CD4-positive, CD25-positive, alpha-beta regulatory T cell (primary cell): ENCODE measurements at places on chromosomes 16 and 17. TPM values are rescaled to one million over a fixed set of nuclear protein-coding genes. Genes with fewer than 3 reads are reported as not detected.

- no peak overlapping the region for H3K27ac ChIP-seq
- DNase-seq, result no peak
- H3K4me3 ChIP-seq, result peak overlapping the region; percentile 37
- H3K27me3 ChIP-seq, result peaks cover 19% of the 10 kb centered on the region
- H3K36me3 ChIP-seq, result no peaks in the 10 kb centered on the region
Observed at GRCh38 chr17:60102632-60103096, 23.9 kb upstream of the HEATR6 start.

GRCh38 chr17:4941319-4941610 lies 1.2 kb downstream of the RNF167 start:
- DNase-seq, result no peak
- H3K4me3 ChIP-seq, result peak overlapping the region; percentile 92
- peak overlapping the region; percentile 94 for H3K27ac ChIP-seq
- peaks cover 75% of the 10 kb centered on the region for H3K4me1 ChIP-seq

GRCh38 chr16:73399997-73400396 lies 352.1 kb upstream of the ZFHX3 start:
- no peaks in the 10 kb centered on the region for H3K36me3 ChIP-seq
- H3K27me3 ChIP-seq, result no peaks in the 10 kb centered on the region
- H3K4me1 ChIP-seq, result no peaks in the 10 kb centered on the region
- DNase-seq, result no peak
- H3K4me3 ChIP-seq, result no peak overlapping the region
- no peak overlapping the region for H3K27ac ChIP-seq

GRCh38 chr16:55710466-55710865 lies 54.7 kb downstream of the SLC6A2 start:
- no peak overlapping the region for H3K4me3 ChIP-seq
- H3K27ac ChIP-seq, result no peak overlapping the region
- H3K27me3 ChIP-seq, result no peaks in the 10 kb centered on the region

DNA sequence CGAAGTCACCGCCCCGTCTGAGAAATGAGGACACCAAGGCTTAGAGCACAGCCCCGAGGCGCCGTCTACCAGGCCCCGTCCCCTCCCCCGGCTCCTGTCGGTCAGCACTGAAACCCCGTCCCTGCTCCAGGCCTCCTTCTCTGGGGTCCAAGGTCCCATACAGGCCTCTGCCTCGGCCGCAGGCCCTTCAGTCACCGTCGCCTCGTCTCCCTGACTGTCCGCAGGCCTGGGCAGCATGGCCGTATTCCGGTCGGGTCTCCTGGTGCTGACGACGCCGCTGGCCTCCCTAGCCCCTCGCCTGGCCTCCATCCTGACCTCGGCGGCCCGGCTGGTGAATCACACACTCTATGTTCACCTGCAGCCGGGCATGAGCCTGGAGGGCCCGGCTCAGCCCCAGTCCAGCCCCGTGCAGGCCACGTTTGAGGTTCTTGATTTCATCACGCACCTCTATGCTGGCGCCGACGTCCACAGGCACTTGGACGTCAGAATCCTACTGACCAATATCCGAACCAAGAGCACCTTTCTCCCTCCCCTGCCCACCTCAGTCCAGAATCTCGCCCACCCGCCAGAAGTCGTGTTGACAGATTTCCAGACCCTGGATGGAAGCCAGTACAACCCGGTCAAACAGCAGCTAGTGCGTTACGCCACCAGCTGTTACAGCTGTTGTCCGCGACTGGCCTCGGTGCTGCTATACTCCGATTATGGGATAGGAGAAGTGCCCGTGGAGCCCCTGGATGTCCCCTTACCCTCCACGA lies 617 bp downstream of the COASY start:
- peaks cover 40% of the 10 kb centered on the region for H3K4me1 ChIP-seq
- DNase-seq, result no peak
- peak overlapping the region; percentile 71 for H3K27ac ChIP-seq
- peak overlapping the region; percentile 90 for H3K4me3 ChIP-seq

GRCh38 chr17:81124377-81124776 lies 40.9 kb upstream of the PVALEF start:
- no peak for DNase-seq
- H3K36me3 ChIP-seq, result no peaks in the 10 kb centered on the region
- no peak overlapping the region for H3K4me3 ChIP-seq
- H3K27ac ChIP-seq, result no peak overlapping the region

DNA sequence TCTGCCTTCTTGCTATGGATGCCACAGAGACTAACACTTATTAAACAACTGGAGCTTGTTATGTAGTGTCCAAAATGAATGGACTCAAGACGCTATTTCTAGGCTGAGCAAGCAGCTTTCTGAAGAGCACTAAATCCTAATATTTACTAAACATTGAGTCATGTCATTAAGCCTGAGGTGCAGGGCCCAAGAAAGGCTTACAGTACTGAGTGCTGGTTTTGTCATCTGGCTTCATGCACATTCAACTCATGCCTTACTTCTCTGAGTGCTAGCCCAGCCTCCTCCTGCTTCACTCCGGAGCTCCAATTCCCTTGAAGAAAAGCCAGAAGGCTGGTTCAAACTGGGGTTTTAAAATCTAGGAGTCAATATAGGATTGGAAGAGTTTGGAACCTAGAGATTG lies 363.3 kb upstream of the CDH5 start:
- no peaks in the 10 kb centered on the region for H3K4me1 ChIP-seq
- no peaks in the 10 kb centered on the region for H3K36me3 ChIP-seq
- H3K4me3 ChIP-seq, result no peak overlapping the region
- H3K27ac ChIP-seq, result no peak overlapping the region
- no peaks in the 10 kb centered on the region for H3K27me3 ChIP-seq
- no peak for DNase-seq

DNA sequence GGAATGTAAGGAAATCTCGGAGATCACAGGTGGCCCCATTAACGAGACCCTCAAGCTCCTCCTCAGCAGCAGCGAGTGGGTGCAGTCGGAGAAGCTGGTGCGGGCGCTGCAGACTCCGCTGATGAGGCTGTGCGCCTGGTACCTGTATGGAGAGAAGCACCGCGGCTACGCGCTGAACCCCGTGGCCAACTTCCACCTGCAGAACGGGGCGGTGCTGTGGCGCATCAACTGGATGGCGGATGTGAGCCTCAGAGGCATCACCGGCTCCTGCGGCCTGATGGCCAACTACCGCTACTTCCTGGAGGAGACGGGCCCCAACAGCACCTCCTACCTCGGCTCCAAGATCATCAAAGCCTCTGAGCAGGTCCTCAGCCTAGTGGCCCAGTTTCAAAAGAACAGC lies 16.2 kb downstream of the MLYCD start:
- no peaks in the 10 kb centered on the region for H3K4me1 ChIP-seq
- H3K27ac ChIP-seq, result no peak overlapping the region
- no peak overlapping the region for H3K4me3 ChIP-seq
- H3K36me3 ChIP-seq, result peaks cover 80% of the 10 kb centered on the region
- no peaks in the 10 kb centered on the region for H3K27me3 ChIP-seq
- no peak for DNase-seq

DNA sequence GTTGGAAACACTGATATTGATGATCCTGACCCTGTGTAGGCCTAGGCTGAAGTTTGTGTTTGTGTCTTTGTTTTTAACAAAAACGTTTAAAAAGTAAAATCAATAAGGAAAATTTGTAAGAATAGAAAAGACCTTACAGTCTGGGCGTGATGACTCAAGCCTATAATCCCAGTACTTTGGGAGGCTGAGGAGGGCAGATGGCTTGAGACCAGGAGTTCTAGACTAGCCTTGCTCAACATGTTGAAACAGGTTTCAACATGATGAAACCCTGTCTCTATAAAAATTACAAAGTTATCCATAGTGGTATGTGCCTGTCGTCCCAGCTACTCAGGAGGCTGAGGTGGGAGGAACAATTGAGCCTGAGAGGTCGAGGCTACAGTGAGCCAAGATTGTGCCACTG lies 18.3 kb upstream of the TOM1L1 start:
- H3K4me3 ChIP-seq, result no peak overlapping the region
- no peaks in the 10 kb centered on the region for H3K4me1 ChIP-seq
- no peak for DNase-seq
- H3K27ac ChIP-seq, result no peak overlapping the region

GRCh38 chr17:59506894-59507726 lies 58.3 kb upstream of the DHX40 start:
- H3K4me3 ChIP-seq, result no peak overlapping the region
- no peak for DNase-seq
- no peaks in the 10 kb centered on the region for H3K4me1 ChIP-seq

DNA sequence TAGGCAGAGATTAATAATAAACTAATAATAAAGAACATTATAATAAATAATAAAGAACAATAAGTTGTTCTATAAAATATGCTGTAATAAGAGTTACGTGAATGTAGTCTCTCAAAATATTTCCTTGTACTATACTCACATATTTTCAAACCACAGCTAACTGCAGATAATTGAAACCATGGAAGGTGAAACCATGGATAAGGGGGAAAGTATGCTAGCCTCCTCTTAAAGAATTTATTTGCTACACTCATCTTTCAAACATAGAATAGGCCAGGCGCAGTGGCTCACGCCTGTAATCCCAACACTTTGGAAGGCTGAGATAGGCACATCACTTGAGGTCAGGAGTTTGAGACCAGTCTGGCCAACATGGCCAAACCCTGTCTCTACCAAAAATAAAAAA lies 18.5 kb downstream of the CYTH1 start:
- peak overlapping the region; percentile 34 for H3K4me3 ChIP-seq
- H3K27ac ChIP-seq, result peak overlapping the region; percentile 49
- DNase-seq, result no peak
- H3K4me1 ChIP-seq, result peaks cover 96% of the 10 kb centered on the region
- H3K27me3 ChIP-seq, result no peaks in the 10 kb centered on the region
- H3K36me3 ChIP-seq, result peaks cover 2% of the 10 kb centered on the region

GRCh38 chr17:66427134-66427533 lies 124.7 kb downstream of the PRKCA start:
- H3K4me3 ChIP-seq, result no peak overlapping the region
- peaks cover 8% of the 10 kb centered on the region for H3K4me1 ChIP-seq
- H3K36me3 ChIP-seq, result no peaks in the 10 kb centered on the region

GRCh38 chr17:42340691-42341127 lies 47.5 kb downstream of the STAT3 start:
- no peak for DNase-seq
- peaks cover 13% of the 10 kb centered on the region for H3K4me1 ChIP-seq
- H3K27ac ChIP-seq, result no peak overlapping the region
- H3K36me3 ChIP-seq, result peaks cover 62% of the 10 kb centered on the region
- H3K4me3 ChIP-seq, result no peak overlapping the region

GRCh38 chr16:66337463-66338188 lies 28.9 kb upstream of the CDH5 start:
- no peak overlapping the region for H3K27ac ChIP-seq
- H3K27me3 ChIP-seq, result peaks cover 3% of the 10 kb centered on the region
- no peaks in the 10 kb centered on the region for H3K4me1 ChIP-seq
- H3K4me3 ChIP-seq, result no peak overlapping the region
- no peaks in the 10 kb centered on the region for H3K36me3 ChIP-seq

GRCh38 chr17:79443026-79443425 lies 167.8 kb downstream of the RBFOX3 start:
- H3K4me3 ChIP-seq, result no peak overlapping the region
- no peaks in the 10 kb centered on the region for H3K4me1 ChIP-seq
- no peaks in the 10 kb centered on the region for H3K36me3 ChIP-seq
- no peaks in the 10 kb centered on the region for H3K27me3 ChIP-seq
- H3K27ac ChIP-seq, result no peak overlapping the region

DNA sequence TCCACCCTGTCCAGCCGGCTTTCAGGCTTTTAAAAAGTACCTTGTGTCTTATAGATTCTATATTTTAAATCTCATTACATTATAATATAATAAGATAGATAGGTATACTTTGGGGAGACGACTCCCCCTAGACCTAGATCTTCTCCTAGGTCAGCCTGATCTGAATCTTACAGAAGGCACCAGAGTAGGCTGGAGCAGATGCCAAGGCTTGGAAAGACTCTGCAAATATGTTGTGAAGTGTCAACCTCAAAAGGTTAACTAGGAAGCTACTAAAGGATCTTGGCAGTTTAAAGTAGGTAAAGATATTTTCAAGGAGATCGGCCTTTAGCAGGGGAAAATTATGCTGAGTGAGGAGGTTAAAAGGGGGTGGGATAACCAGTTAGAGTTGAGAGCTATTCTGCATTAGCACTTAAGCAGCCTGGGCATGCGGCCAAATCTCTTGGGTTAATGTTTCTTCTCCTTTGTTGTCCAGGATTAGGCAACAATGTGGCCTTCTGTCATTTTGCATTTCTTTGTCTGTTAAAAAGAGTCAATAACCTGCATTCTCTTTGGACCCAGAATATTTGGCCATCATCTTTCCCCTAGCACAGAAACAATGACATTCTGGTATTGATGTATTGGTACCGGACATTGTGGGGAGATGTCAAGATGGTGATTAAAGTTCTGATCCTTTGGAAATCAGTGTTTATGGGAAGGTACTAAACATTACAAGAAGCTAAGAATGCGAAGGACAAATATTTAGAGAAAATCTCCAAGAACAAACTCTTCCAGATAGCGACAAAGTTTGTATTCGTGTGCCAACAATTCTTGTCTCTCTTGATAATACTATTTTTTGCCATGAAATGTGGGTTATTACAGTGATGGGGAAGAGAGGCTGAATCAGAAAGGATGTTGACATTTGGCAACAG lies 51.2 kb upstream of the DHX40 start:
- no peak overlapping the region for H3K4me3 ChIP-seq
- H3K4me1 ChIP-seq, result no peaks in the 10 kb centered on the region
- no peaks in the 10 kb centered on the region for H3K36me3 ChIP-seq
- H3K27me3 ChIP-seq, result no peaks in the 10 kb centered on the region
- no peak overlapping the region for H3K27ac ChIP-seq

- H3K36me3 ChIP-seq, result no peaks in the 10 kb centered on the region
- H3K4me1 ChIP-seq, result no peaks in the 10 kb centered on the region
- H3K4me3 ChIP-seq, result no peak overlapping the region
- no peaks in the 10 kb centered on the region for H3K27me3 ChIP-seq
Observed at GRCh38 chr17:33019161-33019890, 27.7 kb downstream of the SPACA3 start.

GRCh38 chr16:56163089-56163488 lies 28.2 kb upstream of the GNAO1 start:
- H3K36me3 ChIP-seq, result no peaks in the 10 kb centered on the region
- DNase-seq, result no peak
- H3K4me1 ChIP-seq, result no peaks in the 10 kb centered on the region
- H3K27me3 ChIP-seq, result peaks cover 5% of the 10 kb centered on the region
- H3K27ac ChIP-seq, result no peak overlapping the region

GRCh38 chr17:58811290-58811689 lies 55.6 kb downstream of the PPM1E start:
- peaks cover 2% of the 10 kb centered on the region for H3K27me3 ChIP-seq
- no peak for DNase-seq
- H3K4me3 ChIP-seq, result no peak overlapping the region
- no peaks in the 10 kb centered on the region for H3K36me3 ChIP-seq
- no peak overlapping the region for H3K27ac ChIP-seq

DNA sequence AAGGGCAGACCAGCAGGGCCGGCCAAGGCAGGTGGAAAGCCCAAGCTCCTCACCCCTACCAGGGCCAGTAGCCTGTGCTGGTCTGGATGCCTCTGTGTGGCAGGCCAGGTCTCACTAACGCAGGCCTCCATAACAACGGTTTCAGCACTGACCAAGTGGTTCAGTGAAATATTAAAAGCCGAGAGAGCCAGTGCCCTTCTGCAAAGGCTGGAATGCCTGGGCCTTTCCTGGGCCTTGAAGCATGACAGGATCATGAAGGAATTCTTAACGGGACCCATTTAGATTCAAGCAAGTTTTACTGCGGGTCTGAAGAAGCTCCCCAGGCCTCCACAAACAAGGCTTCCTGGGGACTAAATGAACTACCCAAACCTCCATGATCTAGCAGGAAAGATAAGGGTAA lies 16.3 kb downstream of the ADAD2 start:
- no peak overlapping the region for H3K4me3 ChIP-seq
- no peaks in the 10 kb centered on the region for H3K36me3 ChIP-seq
- no peak for DNase-seq
- H3K27me3 ChIP-seq, result no peaks in the 10 kb centered on the region
- no peaks in the 10 kb centered on the region for H3K4me1 ChIP-seq

The SEPTIN1 gene
- total RNA-seq, result 198 TPM

The HP gene
- total RNA-seq, result not detected

The KRT222 gene
- total RNA-seq, result not detected

The ZNF267 gene
- total RNA-seq, result 71.3 TPM

The TMEM238L gene
- total RNA-seq, result not detected

The KRT34 gene
- not detected for total RNA-seq

The RAB40B gene
- total RNA-seq, result 4.9 TPM

The KRT32 gene
- not detected for total RNA-seq

The PRSS8 gene
- total RNA-seq, result not detected
